Activated T-cell treated with anti-CD3 and anti-CD28 coated beads, Interleukin-2, amount 50 U/mL, for 24 hours (primary cell): ENCODE measurements at places on chromosomes 5 and 9.

DNA sequence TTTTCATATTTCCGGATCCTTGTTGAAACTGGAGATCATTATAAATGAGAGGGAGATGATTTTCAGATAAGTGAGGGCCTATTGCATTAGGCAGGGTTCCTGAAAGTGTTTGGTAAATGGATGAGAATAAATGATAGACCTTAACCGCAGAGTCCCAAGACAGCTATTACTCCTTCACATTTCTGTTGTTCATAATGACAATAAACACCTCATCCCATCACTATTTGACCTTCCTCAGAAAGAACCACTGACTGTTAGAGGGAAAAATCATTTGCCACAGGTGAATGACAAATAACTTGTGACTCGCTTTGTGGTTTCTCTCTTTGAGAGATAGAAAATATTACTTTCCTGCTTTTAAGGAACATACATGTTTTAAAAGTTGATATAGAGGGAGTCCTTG is 47.3 kb upstream of the TRMT10B start:
- no peak for DNase-seq

GRCh38 chr5:142455856-142456255 is 131.0 kb upstream of the SPRY4 start:
- DNase-seq, result no peak

DNA sequence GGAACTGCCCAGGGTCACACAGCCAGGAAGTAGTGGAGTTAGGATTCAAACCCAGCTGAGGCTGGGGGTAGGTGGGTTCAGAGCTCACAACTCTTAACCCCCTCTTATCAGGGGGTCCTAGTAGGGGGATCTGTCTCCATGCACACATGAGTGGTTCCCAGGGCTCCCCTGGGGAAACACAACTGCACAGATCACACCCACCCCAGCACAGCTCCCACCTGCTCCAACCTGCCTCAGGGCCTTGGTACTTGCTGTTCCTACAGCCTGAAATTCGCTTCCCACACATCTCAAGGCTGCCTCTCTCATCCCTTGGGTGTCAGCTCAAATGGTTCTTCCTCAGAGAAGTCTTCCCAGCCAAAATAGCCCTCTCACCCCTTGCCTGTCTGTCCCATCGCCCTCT is 4.8 kb downstream of the SNCB start:
- no peak for DNase-seq

DNA sequence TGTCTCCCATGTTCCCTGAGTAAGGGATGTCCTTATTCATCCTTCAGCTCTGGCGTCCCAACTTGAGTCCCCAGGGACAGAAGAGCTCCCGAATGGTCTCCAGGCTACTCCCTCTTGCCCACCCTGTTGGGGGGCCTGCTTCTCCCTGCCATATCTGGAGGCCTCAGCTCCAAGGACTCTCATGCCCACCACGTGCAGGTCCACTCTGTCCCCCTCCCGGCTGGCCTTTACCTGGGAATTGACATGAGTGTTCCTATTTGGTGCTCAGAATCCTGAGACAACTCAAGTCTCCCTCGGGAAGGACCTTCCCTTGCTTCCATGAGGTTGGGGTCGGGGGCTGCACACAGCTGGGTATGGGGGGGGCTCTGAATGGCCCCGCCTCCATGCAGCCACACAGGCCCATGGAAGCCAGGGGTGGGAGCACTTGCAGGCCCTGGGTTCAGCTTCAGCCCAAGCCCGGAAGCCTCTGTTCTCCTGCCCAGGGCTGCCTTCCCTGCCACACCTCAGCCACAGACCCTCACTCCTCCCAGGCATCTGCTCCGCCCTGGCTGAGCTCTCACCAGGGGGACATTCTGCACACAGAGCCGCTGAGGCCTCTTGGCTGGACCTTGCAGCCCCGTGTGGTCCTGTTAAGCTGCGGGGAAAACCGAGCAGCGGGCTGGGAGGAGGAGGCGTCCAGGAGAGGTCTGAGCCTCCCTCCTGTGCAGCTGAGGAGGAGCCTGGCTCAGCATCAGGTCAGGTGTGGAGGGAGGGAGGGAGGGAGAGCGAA is 121.9 kb downstream of the PHF2 start:
- no peak for DNase-seq

GRCh38 chr9:133492061-133493021 is 13.4 kb upstream of the SLC2A6 start:
- no peak for DNase-seq

DNA sequence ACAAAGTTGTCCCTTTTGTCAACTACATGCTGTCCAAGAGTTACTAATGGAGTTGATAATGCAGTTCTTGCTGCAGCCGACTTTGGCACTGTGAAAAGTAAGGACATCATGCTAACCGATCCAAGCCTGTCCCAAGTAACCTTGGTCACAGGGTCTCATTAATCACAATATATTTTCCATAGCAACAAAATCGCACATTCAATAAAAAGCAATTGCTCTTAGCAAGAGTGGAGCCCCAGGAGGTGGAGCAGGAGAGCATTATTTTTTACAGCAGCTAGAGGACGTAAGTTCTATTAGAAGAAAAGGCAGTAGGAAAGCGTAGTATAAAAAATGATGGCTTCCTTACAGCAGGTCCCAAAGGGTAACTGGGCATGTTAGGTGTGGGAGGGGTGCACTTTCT is 570.3 kb downstream of the EBF1 start:
- no peak for DNase-seq

- no peak for DNase-seq
Observed at GRCh38 chr9:127731938-127732337, 3.2 kb downstream of the TOR2A start.

DNA sequence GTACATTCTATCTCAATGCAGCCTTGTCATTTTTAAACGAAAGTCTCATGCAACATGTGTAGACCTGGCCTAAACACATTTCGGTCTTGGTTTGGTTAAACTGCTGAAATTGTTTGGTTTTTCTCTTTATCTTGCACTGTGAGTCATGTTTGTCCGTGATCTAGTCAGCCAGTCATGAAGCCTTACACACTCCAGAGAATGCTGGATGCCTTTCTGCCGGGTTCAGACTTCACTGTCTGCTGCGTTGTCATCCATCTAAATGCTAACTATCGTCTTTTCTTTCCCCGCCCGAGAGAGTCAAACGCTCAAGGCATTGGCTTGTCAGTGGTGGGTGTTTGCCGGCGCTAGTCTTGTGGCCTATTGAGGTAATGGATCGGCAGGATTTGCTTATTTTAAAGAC is 1194.6 kb upstream of the WWC1 start:
- DNase-seq, result no peak

- no peak for DNase-seq
Observed at GRCh38 chr9:133246562-133246961, 28.4 kb downstream of the ABO start.

GRCh38 chr5:5492087-5492933 is 69.8 kb downstream of the ICE1 start:
- DNase-seq, result no peak

DNA sequence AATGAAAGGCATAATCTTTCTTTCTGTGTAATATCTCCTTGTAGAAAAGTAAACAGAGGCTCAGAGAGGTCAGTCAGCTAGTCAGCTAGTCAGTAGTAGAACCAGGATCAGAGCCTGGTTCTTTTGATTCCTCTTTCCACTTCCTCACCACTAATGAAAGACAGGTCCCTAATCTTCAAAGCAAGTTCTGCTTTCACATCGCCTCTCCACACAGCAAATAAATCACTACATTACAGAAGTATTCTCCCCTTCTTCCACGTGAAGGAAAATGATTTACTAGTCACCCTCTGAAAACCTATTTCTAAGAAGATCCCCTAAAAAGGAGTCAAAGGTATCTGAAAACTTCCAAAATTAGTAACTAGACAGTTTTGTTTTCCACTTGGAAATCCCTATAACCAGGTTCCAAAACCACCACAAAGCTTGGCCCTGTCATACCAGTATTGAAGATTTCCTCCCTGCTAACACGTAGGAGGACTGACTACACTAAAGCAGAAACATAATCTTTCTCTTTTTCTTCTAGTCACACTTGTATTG is 140.5 kb upstream of the TARS1 start:
- no peak for DNase-seq

- DNase-seq, result no peak
Observed at GRCh38 chr9:80157561-80157983, 585.8 kb downstream of the TLE4 start.

GRCh38 chr5:11062397-11062796 is 301.4 kb upstream of the DAP start:
- DNase-seq, result no peak
